ENCODE measurements at places on chromosomes 1 and 21.
A peak's percentile ranks its signal among the peaks of the same experiment; 100 is the strongest.

DNA sequence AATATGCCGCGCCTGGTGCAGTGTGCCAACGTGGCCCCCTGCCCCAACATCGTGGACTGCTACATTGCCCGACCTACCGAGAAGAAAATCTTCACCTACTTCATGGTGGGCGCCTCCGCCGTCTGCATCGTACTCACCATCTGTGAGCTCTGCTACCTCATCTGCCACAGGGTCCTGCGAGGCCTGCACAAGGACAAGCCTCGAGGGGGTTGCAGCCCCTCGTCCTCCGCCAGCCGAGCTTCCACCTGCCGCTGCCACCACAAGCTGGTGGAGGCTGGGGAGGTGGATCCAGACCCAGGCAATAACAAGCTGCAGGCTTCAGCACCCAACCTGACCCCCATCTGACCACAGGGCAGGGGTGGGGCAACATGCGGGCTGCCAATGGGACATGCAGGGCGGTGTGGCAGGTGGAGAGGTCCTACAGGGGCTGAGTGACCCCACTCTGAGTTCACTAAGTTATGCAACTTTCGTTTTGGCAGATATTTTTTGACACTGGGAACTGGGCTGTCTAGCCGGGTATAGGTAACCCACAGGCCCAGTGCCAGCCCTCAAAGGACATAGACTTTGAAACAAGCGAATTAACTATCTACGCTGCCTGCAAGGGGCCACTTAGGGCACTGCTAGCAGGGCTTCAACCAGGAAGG, 4.3 kb downstream of the GJB3 start:
- no peak for DNase-seq
- no peaks in the 10 kb centered on the region for H3K36me3 ChIP-seq
- no peak overlapping the region for H3K4me3 ChIP-seq
- H3K4me1 ChIP-seq, result peaks cover 5% of the 10 kb centered on the region

- H3K4me3 ChIP-seq, result no peak overlapping the region
- no peaks in the 10 kb centered on the region for H3K4me1 ChIP-seq
- no peak overlapping the region for H3K27ac ChIP-seq
Measured at GRCh38 chr1:207414606-207415108, 39.5 kb upstream of the CR2 start.

DNA sequence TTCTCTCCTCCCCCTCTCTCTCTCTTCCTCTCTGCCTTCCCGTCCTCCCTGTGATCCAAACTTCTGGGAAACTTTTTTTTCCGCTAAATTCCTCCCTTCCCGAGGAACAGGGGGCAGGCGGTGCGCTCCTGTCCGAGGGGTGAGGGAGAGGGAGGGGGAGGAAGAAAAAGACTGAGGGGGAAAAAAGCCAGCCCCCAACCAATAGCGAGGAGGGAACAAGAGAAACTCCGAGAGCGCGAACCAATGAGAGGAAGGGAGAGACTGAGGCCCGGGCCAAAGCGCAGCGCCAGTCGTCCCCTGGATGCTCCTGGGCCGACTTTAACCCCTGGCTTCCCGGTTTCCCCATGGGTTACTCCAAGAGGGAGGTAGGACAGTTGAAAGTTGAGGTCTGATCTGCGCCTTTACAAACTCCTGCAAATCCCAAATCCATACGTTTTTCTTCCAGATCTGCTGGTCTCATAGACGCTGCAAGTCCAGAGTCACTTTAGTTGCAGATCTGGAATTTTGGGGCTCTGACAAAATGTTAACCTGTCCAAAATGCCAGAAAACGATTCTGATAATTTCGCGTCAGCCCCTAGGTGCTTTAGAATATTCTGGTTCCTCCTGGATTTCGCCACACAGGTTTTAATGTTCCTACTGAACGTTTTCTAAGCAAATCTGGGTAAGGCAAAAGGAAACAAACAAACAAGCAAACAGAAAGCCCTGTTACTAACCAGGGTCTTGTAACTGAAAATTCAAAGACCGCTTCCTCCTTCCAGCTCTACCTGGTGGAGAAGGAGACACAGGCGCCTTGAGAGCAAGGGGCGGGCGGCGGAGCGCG, at the start of gene TBX15:
TSS of gene TBX15 (minus strand) at position 158 of the 820 bp plus-strand sequence. CDS start 548 bp downstream, outside the sequence.
- no peak within 1 kb of the TSS for H3K27ac ChIP-seq
- H3K4me3 ChIP-seq, result no peak within 1 kb of the TSS
- H3K36me3 ChIP-seq, result no peaks in the 10 kb centered on the region
- DNase-seq, result no peak
- H3K4me1 ChIP-seq, result no peaks in the 10 kb centered on the region

- H3K27me3 ChIP-seq, result no peaks in the 10 kb centered on the region
- H3K4me1 ChIP-seq, result no peaks in the 10 kb centered on the region
- no peaks in the 10 kb centered on the region for H3K36me3 ChIP-seq
- H3K27ac ChIP-seq, result no peak overlapping the region
- no peak overlapping the region for H3K4me3 ChIP-seq
- DNase-seq, result no peak
Measured at GRCh38 chr1:59994302-59995198, 68.0 kb upstream of the CYP2J2 start.

DNA sequence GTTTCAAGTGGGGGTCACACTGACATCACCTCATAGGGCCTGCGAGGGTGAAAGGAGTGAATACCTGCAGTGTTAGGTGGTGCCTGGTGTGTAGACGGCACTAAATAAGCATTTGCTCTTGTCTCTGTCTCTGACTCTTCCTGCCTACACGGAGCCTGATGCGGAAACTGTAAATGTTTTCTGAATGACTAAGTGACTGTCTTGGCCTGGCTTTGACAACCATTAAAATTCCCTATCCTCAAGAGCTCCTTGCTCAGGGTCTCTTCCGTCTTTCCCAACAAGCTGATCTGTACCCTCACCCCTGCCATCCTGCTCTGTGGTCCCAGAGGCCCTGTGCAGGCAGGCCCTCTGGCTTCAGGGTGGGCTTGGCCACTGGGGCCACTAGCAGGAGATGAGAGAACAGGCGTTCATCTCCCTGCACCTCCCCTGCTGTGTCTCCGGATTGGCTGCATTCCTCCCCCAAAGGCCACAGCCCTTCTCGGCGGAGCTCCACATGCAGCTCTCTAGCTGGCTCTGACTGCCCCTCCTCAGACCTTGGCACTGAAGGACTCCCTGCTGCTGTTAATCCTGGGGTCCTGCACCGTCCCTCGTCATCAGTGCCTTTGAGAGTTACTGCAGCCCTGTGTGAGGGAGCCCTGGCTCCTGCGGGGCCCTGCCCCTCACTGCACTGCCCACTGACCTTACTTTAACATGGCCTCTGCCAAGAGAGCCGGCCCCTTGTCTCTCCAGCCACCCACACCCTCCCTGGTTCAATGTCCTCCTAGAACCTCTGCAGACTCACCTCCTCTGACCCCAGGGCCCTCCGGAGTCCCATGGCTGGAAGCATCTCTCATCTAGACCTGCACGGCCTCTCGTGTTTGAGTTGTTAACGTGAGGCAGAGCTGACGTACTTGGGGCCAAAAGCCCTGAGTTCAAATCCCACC, 211.1 kb downstream of the MATN1 start:
- no peaks in the 10 kb centered on the region for H3K27me3 ChIP-seq
- H3K4me3 ChIP-seq, result no peak overlapping the region
- no peaks in the 10 kb centered on the region for H3K4me1 ChIP-seq
- no peak for DNase-seq
- H3K27ac ChIP-seq, result no peak overlapping the region

- H3K27me3 ChIP-seq, result no peaks in the 10 kb centered on the region
- 0 out of 2 replicates have a peak, but pooled peaks cover 3% of the 10 kb centered on the region for H3K4me1 ChIP-seq
- peak overlapping the region; percentile 33 for H3K27ac ChIP-seq
- DNase-seq, result no peak
Measured at GRCh38 chr1:203649551-203649998, 22.9 kb downstream of the ATP2B4 start.

- H3K4me3 ChIP-seq, result no peak overlapping the region
- no peaks in the 10 kb centered on the region for H3K36me3 ChIP-seq
- H3K27me3 ChIP-seq, result no peaks in the 10 kb centered on the region
- no peaks in the 10 kb centered on the region for H3K4me1 ChIP-seq
- no peak for DNase-seq
Measured at GRCh38 chr1:32307324-32307723, 15.4 kb downstream of the HDAC1 start.

- no peak for DNase-seq
- H3K27ac ChIP-seq, result no peak overlapping the region
- H3K4me1 ChIP-seq, result no peaks in the 10 kb centered on the region
Measured at GRCh38 chr1:222377428-222378088, 170.3 kb downstream of the HHIPL2 start.

DNA sequence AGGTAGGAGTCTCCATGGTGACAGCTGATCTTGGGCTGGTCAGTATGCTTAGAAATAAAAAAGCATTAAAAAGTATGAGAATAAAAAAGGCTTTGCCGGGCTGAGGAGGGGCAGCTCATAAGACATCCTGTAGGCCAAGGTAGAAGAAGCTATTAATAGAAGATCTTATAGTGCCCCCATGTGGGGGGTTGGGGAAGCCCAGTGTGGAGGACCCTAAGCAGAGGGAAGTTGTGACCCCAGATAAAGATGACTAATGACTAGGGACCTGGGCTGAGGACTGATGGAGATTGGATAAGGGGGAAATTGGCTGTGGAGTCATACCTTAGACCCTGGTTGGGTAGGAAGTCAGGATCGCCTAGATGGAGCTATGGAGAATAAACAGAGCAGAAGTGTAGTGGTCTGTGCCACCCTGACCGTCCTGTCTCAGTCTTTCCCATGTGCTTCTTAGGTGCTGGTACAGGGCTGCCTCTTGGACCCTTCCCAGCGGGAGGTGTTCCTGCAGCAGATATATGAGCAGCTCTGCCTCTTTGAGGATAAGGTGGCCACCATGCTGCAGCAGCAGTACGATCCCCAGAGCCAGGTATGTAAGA, 25.0 kb downstream of the SZT2 start:
- DNase-seq, result peak; percentile 76
- H3K36me3 ChIP-seq, result no peaks in the 10 kb centered on the region
- no peaks in the 10 kb centered on the region for H3K4me1 ChIP-seq
- no peak overlapping the region for H3K27ac ChIP-seq

DNA sequence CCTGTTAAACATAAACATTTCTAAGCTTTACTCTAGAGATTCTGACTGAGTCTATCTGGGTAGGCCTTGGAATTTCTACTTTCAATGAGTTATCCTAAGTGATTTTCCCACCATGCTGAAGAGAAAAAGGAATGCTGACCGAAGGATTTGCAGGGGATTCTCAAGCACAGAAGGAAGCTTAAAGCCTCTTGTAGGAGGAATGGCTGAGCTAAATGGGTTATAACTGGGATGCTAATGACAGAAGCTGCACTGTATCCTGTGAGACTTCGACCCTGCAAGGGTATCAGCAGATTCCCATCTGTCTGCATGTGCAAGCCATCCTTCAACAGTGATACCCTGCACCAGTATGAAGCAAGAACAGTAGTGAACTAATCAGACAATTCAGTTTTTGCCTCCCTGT, 35.4 kb downstream of the SLC35D1 start:
- H3K4me3 ChIP-seq, result no peak overlapping the region
- no peak for DNase-seq
- H3K27me3 ChIP-seq, result no peaks in the 10 kb centered on the region
- no peaks in the 10 kb centered on the region for H3K36me3 ChIP-seq
- H3K27ac ChIP-seq, result no peak overlapping the region
- H3K4me1 ChIP-seq, result no peaks in the 10 kb centered on the region

GRCh38 chr1:201212461-201213055, 21.9 kb downstream of the IGFN1 start:
- H3K27me3 ChIP-seq, result no peaks in the 10 kb centered on the region
- DNase-seq, result peak; percentile 19
- no peak overlapping the region for H3K27ac ChIP-seq
- H3K36me3 ChIP-seq, result no peaks in the 10 kb centered on the region
- no peak overlapping the region for H3K4me3 ChIP-seq

- no peak overlapping the region for H3K27ac ChIP-seq
- H3K36me3 ChIP-seq, result no peaks in the 10 kb centered on the region
- no peak for DNase-seq
- H3K27me3 ChIP-seq, result no peaks in the 10 kb centered on the region
- H3K4me1 ChIP-seq, result no peaks in the 10 kb centered on the region
- no peak overlapping the region for H3K4me3 ChIP-seq
Measured at GRCh38 chr1:205128050-205128449, 6.3 kb upstream of the RBBP5 start.

DNA sequence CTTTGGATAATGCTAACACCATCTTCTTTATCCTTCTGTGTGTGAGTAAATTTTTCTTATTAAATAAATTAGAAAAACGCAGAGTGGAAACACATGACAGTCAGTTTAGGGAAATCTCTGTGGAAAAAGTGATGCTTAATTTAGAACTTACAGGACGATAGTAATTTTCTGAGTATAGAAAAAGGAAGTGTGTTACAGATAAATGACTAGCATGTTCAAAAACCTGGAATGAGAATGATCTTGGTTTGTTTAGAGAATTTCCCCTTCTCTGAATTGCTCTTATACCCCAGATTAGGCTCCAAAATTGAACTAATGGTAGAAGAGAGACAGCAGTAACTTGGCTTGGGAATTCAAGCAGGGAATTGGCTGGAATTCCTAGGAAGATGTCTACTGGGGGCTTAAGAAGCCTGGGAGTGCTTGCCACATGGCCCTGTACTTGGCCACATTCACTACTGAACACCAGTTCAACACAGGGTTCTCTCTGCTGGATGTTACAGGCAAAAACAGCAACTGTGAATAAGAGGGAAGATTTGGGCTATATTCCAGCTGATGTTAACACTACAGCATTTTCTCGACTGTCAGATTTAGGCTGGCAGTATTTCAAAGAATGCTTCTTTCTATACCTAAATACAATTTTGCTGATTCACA, 1004.2 kb downstream of the TTLL7 start:
- no peak overlapping the region for H3K27ac ChIP-seq
- no peaks in the 10 kb centered on the region for H3K27me3 ChIP-seq
- no peaks in the 10 kb centered on the region for H3K4me1 ChIP-seq
- H3K36me3 ChIP-seq, result no peaks in the 10 kb centered on the region
- no peak overlapping the region for H3K4me3 ChIP-seq

- H3K27ac ChIP-seq, result no peak overlapping the region
- H3K36me3 ChIP-seq, result no peaks in the 10 kb centered on the region
- DNase-seq, result no peak
Measured at GRCh38 chr1:90778486-90778885, 61.4 kb upstream of the BARHL2 start.

DNA sequence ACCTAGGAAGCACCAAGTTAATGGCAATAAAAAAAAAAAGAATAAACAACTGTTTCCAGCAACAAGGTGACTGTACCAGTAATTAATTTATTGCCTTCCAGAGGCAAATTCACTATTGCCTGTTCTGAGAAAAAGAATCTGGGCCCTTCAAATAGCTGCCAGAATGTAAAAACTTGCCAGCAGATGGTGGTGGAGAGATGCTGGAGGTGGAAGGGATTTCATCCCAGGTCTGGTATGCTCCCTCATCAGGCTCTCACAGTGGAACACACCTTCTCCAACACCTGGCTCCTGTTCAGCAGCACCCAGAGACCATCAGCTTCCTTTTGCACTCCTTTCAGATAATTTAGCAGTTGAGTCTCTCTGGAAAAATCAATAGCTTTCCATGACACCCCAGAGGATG, 792.9 kb upstream of the ADAMTS5 start:
- H3K36me3 ChIP-seq, result no peaks in the 10 kb centered on the region
- no peak for DNase-seq

- no peaks in the 10 kb centered on the region for H3K36me3 ChIP-seq
- no peak overlapping the region for H3K4me3 ChIP-seq
- DNase-seq, result no peak
- peaks cover 26% of the 10 kb centered on the region for H3K4me1 ChIP-seq
- no peaks in the 10 kb centered on the region for H3K27me3 ChIP-seq
- H3K27ac ChIP-seq, result no peak overlapping the region
Measured at GRCh38 chr21:45383111-45383614, 21.8 kb upstream of the COL18A1 start.

GRCh38 chr21:10273196-10273595, 248.2 kb upstream of the TPTE start:
- DNase-seq, result no peak
- no peak overlapping the region for H3K27ac ChIP-seq
- H3K4me1 ChIP-seq, result no peaks in the 10 kb centered on the region
- no peaks in the 10 kb centered on the region for H3K27me3 ChIP-seq
- H3K4me3 ChIP-seq, result no peak overlapping the region
- H3K36me3 ChIP-seq, result no peaks in the 10 kb centered on the region
